NCI-H1436 (cell line): ENCODE measurements at places on chromosomes 2 and 18.

GRCh38 chr2:127044165-127044718 is 62.7 kb downstream of the BIN1 start:
- no peak for DNase-seq

GRCh38 chr2:241771286-241772062 is 5.1 kb upstream of the GAL3ST2 start:
- no peak for DNase-seq

GRCh38 chr2:128601298-128602037 is 282.8 kb upstream of the HS6ST1 start:
- no peak for DNase-seq

DNA sequence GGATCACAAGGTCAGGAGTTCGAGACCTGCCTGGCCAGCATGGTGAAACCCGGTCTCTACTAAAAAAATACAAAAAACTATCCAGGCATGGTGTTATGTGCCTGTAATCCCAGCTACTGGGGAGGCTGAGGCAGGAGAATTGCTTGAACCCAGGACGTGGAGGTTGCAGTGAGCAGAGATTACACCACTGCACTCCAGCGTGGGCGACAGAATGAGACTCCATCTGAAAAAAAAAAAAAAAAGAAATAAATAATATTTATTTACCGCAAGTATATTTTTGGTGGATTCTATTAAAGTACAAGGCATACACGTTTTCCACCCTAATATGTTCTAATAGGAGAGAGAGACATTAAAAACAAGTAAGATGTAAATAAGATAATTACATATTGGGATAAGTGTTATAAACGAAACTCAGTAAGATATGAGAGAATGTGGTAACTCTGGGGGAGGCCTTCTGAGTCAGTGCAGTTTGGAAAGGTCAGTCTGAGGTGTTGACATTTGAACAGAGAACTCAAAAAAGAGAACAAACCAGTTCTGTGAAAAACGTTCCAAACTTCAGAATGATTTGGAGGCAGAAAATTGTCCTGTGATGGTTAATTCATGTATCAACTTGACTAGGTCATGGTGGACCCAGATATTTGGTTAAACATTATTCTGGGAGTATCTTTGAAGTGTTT is 8.8 kb upstream of the POLI start:
- DNase-seq, result no peak

- no peak for DNase-seq
These were observed 502.0 kb downstream of the RNF144A start for GRCh38 chr2:7419186-7419585.

- no peak for DNase-seq
These were observed 785.0 kb downstream of the CNTNAP5 start for GRCh38 chr2:124810132-124810531.

GRCh38 chr18:10872304-10872703 is 277.1 kb downstream of the PIEZO2 start:
- no peak for DNase-seq
